ENCODE measurements at places on chromosomes 6 and 20.
A peak's percentile ranks its signal among the peaks of the same experiment; 100 is the strongest.

GRCh38 chr20:46139266-46139889 is 21.3 kb downstream of the CD40 start:
- no peak for DNase-seq

GRCh38 chr20:45069261-45069660 is 31.7 kb downstream of the KCNS1 start:
- DNase-seq, result no peak

DNA sequence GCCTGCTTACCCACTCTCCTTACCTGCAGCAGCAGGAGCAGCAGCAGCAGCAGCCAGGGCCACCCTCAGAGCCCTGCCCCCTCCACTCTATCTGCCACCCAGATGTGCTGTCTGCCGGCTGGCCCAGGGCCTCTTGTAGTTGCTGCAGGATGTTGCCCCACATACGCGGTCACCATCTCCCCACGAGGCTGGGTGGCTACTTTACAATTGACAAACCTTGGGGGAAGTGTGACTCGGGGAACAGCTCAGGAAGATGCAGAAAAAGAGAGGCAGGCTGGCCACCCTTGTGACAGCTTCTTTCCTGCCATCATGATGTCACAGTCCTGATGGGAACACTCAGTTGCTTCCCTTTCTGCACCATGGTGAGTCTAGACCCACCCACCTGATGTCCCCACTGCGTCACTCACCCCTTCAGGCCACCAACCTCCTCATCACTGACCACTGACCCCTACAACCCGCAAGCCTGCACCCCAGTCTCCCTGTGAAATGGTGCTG is 14.5 kb downstream of the TREM1 start:
- no peak for DNase-seq

DNA sequence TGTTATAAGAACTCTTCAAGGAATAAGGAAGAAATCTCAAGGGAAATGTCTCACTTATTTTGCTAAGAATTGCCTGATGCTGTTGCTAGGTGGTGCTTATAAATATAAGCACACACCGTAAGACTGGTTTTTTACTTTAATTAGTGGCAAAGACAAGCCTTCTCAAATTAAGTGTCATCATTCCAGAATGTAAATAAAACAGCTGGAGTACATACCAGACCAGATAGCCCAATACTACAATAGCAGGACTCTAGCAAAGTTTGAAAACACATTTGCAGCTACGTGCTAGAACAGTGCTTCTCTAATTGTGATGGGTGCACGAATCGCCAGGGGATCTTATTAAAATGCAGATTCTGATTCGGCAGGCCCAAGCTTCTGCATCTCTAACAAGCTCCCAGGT is 6.8 kb downstream of the CNKSR3 start:
- DNase-seq, result no peak

DNA sequence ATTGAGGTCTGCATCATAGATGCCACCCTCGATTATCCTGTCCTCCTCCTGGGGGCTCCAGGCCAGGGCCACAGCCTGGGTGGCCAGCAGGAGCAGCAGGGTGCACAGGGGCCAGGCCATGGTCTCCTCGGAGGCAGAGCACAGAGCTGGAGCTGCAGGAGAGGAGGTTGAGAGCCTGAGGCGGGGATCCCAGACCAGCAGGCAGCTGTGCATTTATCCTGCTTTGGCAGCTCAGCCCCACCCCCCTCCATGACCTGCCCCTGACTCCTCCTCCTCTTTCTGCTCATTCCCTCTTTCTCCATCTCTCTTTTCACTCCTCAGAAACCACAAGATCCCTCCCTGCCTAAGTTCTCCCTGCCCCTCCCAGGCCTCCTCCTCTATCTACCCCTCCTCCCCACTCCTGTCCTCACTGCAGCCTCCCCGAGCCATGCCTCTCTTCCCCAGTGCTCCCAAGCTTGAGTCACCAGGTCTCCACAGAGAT is at the start of gene CST2:
Gene CST2, minus strand, starts transcription at position 189 of the 481 bp plus-strand sequence. Its CDS starts 69 bp downstream, at position 120.
- DNase-seq, result no peak

DNA sequence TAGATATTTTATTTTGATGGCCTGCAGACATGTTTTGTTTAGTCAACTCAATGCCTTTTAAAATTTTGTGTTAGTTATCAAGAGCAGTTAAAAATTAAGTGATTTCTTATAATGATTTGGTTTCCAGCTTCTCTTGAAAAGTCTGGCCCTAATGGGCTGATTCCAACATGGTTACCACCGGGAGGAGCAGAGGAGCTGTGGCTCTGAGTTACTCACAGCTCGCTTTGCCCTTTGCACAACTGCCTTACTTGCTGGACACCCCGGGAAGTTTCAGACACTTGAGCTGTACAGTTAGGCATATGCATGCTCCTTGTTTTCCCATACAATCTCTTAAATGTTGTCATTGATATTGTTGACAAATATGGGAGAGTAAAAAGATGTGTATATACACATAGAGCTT is 173.1 kb upstream of the MMS22L start:
- DNase-seq, result no peak

- no peak for DNase-seq
Observed at GRCh38 chr6:39590871-39591393, 134.3 kb downstream of the KIF6 start.

DNA sequence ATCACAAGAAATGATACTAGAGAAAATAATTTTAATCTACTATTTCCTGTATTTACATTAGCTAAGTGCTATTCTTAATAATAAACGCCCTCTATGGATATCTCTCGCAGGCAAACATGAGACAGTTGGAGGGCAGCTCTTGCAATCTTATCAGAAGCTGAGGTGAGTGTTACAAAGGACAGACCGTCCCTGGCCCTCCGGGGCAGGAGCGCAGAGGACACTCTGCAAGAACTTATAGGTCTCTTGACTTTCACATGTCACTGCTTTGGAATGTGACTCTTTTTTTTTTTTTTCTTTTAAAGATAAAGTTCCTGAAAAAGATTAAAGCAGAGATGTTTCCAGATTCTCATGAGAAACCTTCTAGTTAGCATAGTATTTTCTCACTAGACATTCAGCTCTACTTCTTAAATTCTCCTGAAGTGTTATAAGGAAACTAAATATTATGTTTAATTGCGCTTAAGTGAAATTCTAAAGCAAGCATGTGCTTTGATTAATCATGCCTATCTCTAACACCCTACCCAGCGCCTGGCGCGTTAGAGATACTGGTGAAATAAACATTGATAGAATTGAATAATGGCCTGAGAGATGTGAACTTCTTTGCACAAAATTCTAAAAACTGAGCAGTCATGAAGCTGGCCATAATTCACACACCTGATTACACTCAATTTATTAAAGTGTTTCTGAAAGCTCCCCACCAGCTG is 57.4 kb downstream of the SYTL3 start:
- DNase-seq, result no peak

- peak; percentile 68 for DNase-seq
Observed at GRCh38 chr6:13711324-13711732, 307 bp downstream of the RANBP9 start.

DNA sequence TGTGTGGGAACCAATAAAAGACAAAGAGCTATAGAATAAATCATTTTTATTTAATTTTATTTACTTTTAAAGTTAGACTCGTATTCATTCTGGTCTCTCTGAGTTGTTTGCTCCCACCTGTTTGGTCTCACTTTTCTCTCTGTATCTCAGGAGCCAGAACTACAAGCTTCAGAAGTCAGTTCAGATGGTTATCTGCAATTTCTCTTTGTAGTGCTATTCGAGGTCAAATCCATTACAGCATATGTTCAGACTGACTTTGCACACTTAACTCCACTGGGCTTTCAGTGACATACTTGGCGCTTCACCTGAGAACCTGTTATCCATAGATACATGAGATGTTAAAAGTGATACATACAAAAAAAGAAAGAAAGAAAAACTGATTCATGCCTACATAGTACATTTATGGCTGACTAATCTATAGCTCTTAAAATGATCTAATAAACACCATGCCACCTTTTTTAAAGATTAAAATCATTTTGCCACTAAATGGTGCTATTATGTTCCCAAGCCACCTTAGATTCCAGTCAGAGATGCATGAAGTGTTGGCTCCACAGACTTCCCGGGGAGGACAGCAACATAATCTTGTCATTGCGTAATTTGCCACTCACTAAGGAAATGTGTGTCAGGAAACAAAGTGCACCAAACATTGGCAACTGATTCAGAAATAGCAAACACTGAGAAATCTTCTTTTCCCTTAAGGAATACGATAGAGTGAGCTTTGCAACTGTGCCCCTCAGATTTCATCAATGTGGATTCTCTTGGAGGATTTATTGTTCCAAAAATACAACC is 396.7 kb downstream of the HACE1 start:
- DNase-seq, result no peak

GRCh38 chr6:139904158-139904533 is 529.7 kb upstream of the CITED2 start:
- no peak for DNase-seq

- DNase-seq, result no peak
Observed at GRCh38 chr20:50624351-50625016, 66.9 kb downstream of the RIPOR3 start.

- DNase-seq, result no peak
Observed at GRCh38 chr20:46255440-46256104, 52.7 kb downstream of the CDH22 start.

DNA sequence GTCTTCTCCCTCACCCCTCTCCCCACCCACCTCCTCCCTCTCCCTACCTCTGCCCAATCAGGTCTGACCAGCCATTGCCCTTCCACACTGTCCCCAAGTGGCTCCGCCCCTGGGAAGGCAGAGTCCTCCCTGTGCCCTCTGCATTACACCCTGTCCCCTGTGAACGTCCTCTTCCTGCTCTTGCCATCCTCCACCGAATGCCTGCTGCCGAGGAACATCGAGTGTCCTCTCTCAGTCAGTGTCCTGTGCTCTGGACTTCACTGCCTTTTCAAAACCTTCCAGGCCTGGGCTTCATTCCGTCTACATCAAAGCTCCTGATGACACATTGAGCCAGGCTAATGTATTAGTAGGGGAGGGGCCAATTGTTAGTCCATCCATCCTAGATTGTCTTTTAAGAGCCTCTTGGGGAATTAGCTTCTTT is 3.3 kb upstream of the PACSIN1 start:
- no peak for DNase-seq

DNA sequence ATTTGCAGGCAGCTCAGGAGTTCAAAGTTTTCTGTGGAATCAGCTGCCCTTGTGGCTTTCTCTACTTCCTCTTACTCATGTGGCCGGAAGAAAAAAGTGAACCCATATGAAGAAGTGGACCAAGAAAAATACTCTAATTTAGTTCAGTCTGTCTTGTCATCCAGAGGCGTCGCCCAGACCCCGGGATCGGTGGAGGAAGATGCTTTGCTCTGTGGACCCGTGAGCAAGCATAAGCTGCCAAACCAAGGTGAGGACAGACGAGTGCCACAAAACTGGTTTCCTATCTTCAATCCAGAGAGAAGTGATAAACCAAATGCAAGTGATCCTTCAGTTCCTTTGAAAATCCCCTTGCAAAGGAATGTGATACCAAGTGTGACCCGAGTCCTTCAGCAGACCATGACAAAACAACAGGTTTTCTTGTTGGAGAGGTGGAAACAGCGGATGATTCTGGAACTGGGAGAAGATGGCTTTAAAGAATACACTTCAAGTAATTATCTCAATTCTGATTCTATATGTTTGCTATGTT is 1.1 kb downstream of the MGME1 start:
- DNase-seq, result peak; percentile 4

DNA sequence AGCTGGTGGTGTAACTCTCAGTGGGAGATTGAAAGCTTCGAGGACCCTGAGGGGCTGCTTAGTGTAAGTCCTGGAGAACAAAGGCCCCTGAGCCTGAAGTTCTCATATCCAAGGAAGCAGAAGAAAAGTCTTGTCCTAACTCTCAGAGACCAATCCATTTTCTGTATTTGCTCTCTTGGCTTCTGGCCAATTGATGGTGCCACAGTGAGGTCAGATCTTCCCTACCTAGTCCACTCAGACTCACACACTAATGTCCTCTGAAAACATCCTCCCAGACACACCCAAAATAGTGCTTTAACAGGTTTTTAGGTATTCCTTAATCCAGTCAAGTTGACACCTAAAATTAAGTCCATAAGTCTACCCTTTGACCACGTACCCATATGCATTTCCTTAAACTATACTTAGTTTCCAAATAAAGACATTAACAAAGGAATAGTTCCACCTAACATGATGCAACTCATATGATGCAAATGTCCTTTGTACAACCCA is 29.4 kb downstream of the ZNF292 start:
- DNase-seq, result no peak

DNA sequence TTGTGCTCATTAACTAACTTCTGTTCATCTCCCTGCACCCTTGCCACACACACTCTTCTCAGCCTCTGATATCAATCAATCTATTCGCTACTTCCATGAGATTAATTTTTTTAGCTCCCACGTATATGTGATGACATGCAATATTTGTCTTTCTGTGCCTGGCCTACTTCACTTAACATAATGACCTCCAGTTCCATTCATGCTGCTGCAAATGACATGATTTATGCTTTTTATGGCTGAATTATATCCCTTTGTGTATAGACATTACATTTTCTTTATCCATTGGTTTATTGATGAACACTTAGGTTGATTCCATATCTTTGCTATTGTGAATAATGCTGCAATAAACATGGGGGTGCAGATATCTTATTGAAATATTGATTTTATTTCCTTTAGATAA is 50.8 kb upstream of the SPTLC3 start:
- no peak for DNase-seq

DNA sequence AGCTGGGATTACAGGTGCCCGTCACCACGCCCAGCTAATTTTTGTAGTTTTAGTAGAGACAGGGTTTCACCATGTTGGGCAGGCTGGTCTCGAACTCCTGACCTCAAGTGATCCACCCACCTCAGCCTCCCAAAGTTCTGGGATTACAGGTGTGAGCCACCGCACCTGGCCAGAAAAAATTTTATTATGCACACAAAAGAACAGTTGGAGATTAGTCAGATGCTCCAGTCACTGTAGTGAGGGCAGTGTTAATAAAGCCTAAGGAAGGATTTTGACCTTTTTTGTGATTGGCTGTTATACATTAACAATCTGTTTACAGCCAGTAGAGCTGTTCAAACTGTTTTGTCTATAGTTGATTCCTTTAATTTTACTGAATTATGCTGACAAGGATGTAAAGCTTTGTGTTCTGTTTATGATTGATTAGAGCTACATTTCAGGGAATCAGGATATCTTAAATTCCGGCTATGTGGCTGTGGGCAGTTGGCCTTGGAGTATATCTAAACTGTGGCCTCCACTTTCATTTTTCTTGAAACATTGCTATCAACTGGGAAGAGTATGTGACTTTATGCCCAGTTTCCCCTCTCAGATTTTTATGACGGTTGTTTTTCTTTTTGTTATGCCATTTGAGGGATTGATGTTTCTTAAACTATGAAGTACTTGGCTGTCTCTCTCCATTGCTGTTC is 9.9 kb downstream of the ZSWIM3 start:
- no peak for DNase-seq

DNA sequence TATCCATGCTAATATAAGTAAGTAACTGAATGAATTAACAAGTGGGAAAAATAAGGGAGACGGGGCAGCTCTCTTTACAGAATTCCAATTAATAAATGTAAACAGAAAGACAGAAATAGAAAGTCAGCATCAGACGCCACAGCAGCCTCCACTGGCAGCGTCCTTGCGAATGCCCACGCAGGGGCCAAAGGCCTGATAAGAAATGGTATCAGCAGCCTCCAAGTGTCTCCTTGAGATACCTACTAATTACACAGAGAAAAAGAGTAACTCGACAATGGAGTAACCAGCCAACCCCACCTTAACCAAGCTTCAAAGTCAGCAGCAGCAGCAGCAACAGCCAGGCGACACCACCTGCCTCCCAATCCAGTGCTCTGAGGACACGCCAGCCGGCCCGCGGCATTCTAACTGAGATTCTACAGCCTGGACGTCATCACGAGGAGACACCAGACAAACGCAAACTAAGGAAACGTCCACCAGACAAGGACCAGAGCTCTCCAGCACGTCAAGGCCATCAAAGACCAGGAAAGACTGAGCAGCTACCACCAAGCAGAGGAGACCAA is 78.8 kb downstream of the TAF4 start:
- no peak for DNase-seq
